ENCODE measurements at places on chromosomes 13 and 19. TPM values are rescaled to one million over a fixed set of nuclear protein-coding genes. Genes with fewer than 3 reads are reported as not detected.

DNA sequence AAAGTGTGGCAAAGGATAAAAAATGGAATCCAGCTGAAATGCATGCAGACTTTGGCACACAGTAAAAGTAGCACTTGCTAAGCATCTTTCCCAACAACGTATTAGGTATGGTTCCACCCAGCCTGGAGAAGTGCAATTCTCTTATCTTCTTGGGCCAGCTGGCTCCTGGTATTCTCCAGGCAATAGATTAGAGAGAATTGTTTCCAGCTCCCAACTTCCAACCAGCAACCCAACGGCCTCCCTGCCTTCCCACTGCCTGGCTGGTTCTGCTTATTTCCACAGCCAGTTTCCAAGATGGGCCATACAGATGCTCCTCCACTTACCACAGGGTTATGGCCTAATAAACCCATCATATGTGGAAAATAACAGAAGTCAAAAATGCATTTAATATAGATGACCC is 133.4 kb downstream of the OXGR1 start:
- DNase-seq: no peak

GRCh38 chr13:96681766-96682165 is 312.5 kb downstream of the OXGR1 start:
- DNase-seq: no peak

DNA sequence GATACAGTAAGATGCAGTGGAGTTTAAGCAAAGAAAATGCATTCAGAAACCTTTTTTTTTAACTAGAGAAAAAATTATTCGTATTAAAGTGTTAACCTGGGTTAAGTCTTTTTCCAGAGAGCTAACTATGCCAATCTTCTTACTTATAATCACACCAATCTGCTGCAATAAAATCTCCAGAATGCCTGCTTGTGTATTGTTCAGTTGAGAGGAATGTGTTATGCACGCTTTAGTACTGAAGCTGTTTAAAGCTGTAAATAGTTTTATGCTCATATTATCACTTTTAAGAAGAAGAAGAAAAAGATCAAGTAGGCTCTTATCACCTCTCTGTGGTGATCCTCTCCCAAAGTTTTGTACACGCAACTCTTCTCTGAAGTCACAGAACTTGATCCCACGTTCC is 528.7 kb downstream of the RFC3 start:
- DNase-seq: no peak

GRCh38 chr19:11164879-11165406 is 9.4 kb upstream of the SPC24 start:
- DNase-seq: no peak

DNA sequence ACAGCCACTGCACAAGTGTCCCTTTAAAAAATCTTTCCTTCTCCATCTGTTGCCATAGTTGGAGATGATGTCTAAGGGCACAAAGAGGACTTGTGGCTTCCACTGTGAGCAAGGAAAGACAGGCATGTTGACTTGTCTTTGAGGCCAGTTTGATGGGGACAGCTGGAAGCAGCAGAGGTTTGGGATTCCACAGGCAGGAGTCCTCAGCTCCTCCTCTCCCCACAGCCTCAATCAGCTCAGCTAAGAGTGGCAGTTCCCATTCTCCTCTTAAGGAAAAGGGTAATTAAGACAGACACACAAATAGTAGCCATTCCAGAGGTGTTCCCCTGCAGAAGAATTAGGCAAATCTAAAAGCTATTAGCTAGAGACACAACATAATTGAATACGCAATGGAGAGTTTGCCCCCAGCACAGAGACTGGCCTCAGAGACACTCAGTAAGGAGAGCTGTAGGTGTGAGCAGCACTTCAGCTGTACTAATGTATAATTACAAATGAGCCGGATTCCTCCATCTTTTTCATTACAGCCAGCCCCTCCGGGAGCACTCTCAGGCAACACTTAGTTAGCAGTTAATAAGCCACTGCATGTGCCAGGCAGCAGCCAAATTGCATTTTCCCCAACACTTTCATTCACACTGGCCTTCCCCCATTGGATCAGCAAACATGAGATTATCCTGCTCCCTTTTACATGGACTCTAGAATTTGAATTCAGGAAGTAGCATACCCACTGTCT is 434.0 kb downstream of the FOXO1 start:
- no peak for DNase-seq

DNA sequence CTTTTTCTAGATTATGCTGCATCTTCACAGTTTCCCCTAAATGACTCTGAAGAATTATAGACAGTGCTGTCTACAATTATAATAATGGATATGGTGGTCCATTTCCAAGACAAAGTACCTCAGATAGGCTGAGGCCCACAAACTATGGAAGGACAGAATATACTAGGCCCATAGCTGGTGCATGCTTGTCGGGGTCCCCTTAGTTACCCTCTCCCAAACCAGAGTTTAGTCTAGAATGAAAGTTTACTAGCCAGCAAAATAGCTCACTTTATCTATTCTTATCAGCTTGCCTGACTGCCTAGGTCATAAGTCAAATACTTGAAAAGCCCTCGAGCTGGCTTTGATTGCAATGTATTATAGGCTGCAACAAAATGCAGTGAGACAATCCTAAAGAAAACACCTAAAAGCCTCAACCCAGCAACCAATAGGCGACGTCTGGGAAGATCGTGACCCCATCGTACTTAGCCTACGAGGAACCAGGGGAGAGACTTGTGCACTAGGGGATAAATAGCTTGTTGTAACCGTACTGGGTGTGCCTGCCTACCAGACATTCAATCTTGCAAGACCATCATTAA is 785 bp upstream of the IGFL2 start:
- DNase-seq: peak; percentile 78

NRTN gene
- 2.6 TPM for total RNA-seq

CBY2 gene
- total RNA-seq: 0.67 TPM

ZNF177 gene
- 0.34 TPM for total RNA-seq

C19orf33 gene
- 12.7 TPM for total RNA-seq

ZNF135 gene
- total RNA-seq: not detected
